ENCODE measurements at places on chromosomes 4 and X.
A peak's percentile ranks its signal among the peaks of the same experiment; 100 is the strongest.

GRCh38 chr4:101141230-101141629, 206.1 kb downstream of the PPP3CA start:
- H3K27ac ChIP-seq = no peak overlapping the region
- DNase-seq = no peak
- H3K36me3 ChIP-seq = no peaks in the 10 kb centered on the region
- H3K27me3 ChIP-seq = no peaks in the 10 kb centered on the region

GRCh38 chr4:54659749-54660535, 2.2 kb downstream of the KIT start:
- no peak overlapping the region for H3K27ac ChIP-seq
- no peak for DNase-seq
- peaks cover 40% of the 10 kb centered on the region for H3K27me3 ChIP-seq
- no peaks in the 10 kb centered on the region for H3K4me1 ChIP-seq
- peak overlapping the region; percentile 69 for H3K4me3 ChIP-seq

GRCh38 chrX:40542972-40543371, 37.8 kb upstream of the ATP6AP2 start:
- H3K27ac ChIP-seq = no peak overlapping the region
- no peak overlapping the region for H3K4me3 ChIP-seq
- no peak for DNase-seq

- H3K27me3 ChIP-seq = peaks cover 7% of the 10 kb centered on the region
- no peak overlapping the region for H3K4me3 ChIP-seq
- no peak overlapping the region for H3K27ac ChIP-seq
- H3K4me1 ChIP-seq = no peaks in the 10 kb centered on the region
- H3K36me3 ChIP-seq = no peaks in the 10 kb centered on the region
These were observed 18.0 kb upstream of the TMEM184C start for GRCh38 chr4:147599206-147599605.

DNA sequence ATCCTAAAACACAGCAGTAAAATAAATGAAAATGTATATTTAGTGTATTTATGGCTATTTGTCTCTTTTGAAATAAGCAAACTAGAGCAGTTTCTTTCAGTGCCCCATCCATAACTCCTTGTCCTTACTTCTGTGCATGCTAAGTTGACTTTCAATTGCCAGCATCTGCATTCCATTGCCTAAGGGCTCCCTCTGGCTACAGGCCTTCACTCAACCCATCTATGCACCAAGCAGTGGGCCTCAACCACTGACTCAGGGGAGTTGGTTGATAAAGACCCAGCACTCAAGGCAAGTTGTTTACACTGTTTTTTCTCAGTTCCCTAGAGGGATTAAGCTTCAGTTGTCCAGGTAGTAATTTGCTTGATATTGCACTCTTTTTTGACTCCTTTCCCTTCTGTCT, 265.7 kb downstream of the IQCM start:
- H3K27me3 ChIP-seq = no peaks in the 10 kb centered on the region
- H3K4me3 ChIP-seq = no peak overlapping the region

DNA sequence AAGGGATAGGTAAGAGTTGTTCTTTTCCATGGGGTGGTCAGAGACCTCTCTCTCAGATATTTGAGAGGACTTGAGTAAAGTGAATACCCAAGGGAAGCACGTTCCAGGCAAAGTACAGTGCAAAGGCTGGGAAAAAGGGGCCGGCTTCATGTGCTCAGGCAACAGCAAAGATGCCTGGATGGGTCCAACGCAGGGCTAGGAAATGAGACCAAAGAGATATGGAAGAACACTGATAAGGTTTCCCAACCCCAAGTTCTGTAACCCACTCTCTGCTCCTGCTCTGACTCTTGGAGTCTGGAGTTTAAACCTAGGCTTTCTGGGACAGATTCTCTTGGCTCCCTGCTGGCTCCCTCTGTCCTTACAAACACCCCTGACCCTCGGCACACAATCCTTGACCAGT, 36.2 kb upstream of the PROM1 start:
- H3K4me1 ChIP-seq = peaks cover 17% of the 10 kb centered on the region
- H3K27ac ChIP-seq = peak overlapping the region; percentile 14
- no peak overlapping the region for H3K4me3 ChIP-seq
- DNase-seq = no peak
- H3K27me3 ChIP-seq = peaks cover 7% of the 10 kb centered on the region

Data from natural killer cell treated with Interleukin-12 subunit alpha and Interleukin-12 subunit beta and Interleukin-15 and Interleukin-18, amount 100 ng/mL, for 72 hours (primary cell).